AG04450 (cell line): ENCODE measurements at places on chromosomes 6 and 20.

DNA sequence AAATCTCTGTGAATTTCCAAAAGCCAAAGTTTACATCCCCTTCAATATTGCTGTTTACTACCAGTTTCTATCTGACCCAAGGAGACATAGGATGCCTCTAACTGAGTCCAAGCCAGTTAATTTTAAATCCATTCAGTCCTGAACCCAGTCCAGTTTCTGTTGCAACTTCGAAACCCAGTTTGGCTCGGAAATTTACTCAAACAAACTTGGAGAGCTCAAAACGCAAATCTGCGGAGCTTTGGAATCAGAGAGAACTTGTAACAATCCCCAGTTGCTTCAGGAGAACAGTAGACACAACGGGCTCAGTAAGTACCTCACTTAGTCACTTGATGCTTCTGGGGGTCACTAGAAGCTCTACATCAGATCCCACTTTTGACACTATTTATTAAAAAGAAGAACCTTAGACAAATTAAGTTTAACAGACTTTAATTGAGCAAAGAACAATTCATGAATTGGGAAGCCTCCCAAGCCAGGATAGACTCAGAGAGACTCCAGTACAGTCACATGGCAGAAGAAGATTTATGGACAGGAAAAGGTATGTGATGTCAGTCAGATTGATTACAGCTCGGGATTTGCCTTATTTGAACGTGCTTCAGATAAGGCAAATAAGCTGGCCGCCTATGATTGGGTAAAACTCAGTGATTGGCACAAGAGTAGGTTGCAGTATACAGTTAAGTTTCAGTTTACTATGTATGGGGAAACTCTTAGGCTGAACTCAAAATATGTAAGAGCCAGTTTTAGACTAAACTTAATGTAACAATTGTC is 118.0 kb downstream of the RFPL4B start:
- no peak for DNase-seq

DNA sequence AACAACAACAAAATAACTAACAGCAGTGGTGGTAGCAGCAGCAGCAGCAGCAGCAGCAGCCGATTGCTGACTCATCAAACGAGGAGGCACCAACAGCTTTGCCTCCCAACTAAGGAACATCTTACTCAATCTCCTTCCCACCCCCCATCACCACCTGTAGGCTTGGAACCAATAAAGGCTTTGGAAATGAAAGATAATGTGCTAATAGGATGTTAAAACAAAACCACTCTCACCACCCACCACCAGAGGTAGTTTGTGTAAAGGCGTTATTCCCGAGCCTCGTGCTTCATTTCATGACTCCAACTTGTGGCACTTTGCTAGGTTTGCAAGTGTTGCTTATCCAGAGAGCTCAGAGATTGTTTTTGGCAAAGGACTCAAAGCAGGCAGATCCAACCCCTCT is 346.5 kb downstream of the CD83 start:
- DNase-seq, result no peak

DNA sequence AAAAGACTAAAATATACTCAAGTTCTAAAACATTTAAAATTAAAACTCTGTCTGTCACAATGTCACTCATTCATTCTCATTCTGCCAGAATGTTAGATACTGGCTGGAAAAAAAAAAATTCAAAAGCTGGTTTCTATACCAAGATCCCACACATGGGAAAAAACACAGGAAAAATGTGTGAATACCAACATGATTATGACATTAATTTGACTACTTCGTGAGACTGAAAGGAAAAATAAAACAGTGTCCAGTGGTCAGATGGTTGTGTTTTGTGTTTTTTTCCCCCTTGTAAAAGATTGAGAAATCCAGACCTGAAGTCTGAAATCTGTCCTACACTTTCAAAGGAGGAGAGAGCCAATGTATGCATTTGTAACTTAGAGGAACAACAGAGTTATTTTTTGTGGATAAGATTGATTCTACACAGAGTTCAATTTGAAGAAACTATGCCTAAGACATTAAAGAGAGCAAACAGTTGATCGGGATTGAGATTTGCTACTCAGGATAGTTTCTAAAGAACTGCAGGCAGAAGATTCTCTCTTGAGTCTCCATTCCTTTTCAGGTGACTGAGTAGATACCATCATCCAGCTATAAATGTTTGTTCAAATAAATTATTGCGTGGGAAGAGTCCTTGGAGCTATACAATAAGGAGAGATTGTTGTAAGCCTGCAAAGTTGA is 39.2 kb upstream of the TXLNB start:
- DNase-seq, result no peak

GRCh38 chr6:14270925-14271788 is 153.6 kb downstream of the CD83 start:
- peak; percentile 20 for DNase-seq

DNA sequence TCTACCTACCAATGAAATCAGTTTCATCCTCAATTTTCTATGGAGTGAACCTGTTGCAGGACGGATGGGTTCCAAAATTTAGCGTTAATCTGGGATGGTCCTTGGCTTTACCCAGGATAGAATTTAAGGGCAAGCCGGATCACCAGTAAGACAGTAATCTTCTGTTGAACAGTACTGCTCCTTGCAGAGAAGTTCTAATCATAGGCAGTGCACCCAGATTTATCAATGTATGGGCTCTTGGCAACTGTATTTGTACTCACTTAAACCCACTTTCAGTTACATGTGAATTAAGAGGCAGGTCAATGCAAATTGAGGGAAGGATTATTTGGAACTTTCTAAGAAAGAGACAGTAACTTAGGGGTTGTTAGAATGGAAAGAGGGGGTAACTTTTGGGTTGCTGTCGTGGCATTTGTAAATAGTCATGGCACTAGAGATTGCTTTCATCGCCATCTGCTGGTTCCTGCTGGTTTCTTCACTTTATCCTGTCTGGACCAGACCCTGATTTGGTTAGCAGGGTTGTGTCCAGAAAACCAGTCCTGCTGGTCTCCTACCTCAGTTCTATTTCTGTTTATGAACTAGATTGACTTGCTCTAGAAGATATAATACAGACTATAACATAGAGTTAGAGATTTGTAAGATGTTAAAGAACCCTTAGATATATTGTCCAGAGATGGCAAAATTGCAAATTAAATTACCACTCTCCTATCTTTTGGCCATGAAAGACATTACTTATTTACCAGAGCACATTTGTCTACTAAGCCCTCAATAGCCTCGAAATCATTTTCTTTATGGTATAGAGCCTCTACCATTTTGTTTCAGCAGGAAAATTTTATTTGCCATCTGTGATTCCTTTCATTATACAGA is 646.3 kb downstream of the UTRN start:
- DNase-seq, result no peak

DNA sequence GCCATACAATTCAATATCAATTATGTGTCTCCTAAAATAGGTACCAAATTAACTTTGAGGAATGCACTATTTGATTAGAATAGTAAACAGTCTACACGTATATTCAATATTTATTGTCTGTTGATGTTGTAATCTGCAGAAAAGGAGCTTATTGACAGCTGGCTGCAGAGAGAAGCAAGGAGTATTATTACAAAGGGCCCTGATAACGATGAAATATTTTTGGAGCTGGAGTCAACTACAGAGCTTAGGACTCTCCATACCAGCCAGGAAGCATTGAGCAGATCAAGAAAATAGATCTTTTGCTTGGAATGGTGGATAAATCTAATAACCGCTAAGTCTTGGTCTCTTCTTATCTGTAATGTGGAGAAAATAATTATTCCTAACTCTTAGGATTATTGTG is 25.5 kb downstream of the ABRACL start:
- DNase-seq, result no peak

- DNase-seq, result no peak
Measured at GRCh38 chr6:157552820-157553485, 172.0 kb downstream of the ZDHHC14 start.

- DNase-seq, result peak; percentile 88
Measured at GRCh38 chr6:166619912-166620311, 7.1 kb downstream of the RPS6KA2 start.

GRCh38 chr6:16648003-16648402 is 113.3 kb downstream of the ATXN1 start:
- no peak for DNase-seq

GRCh38 chr6:52155791-52156576 is 30.2 kb upstream of the IL17A start:
- no peak for DNase-seq

DNA sequence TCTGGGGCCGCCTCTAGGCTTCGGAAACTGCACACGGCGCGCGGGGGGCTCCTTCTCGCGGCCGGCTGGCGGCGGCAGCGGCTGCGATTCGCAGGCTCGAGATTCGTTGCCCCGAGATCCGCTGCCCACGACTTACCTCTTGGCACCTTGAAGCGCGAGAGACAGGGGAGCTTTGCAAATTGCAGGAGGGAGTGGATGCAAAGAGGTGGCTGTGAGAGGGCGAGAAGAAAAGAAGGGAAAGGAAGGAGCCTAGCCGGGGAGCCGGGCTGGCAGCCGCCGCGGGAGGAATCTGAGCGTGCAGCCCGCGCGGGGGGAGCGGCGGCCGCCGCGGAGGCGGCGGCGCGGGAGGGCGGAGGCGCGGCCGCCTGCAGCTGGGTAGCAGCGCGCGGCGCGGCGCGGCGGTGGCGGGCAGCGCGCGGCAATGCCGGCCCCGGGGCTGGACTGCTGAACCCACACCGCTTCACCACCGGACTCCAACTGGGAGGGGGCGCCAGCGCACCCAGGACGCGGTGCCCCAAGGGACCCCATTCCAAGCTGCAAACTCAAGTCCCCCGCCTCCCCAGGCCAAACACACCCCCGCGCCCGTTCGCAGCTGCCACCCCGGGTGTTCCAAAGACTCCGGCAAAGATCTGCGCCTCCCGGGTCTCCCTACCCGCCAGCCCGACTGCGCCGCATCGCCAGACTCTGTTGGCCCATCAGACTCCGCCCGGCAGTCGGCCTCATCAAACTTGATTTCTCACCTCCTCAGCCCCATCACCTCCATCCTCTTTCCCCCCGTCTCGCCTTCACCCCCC is 44.2 kb upstream of the SUPT3H start:
- no peak for DNase-seq

DNA sequence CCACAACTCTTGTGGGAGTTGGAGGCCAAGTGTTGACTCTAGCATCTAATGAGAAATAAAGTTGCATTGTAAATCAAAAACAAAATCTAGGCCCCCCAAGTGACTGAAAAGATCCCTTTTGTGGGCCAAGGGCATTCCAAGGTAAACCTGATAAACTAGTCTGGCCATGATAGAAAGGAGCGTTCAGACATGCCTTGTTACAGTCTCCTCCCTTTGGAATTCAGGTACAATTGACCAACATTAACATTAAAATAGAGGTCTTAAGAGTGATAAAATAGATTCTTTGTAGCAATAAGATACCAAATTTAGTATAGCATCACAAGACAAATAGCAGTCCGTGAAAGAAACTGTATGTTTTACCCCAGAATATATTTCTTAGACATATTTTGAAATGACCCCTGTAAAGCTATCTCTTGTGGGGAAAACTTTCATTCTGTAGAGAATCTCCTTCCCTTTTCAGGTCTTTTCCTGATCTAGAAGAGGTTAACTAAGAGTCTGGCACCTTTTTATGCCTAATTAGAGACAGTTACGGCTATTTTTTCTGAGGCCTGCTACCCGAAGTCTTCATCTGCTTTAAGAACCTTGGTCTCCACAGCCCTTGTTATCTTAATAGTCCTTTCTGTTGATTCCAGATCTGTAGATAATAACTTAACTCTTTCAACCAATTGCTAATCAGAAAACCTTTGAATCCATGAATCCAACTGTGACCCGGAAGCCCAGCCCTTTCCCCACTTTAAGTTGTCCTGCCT is 495.4 kb upstream of the MMS22L start:
- DNase-seq, result no peak

DNA sequence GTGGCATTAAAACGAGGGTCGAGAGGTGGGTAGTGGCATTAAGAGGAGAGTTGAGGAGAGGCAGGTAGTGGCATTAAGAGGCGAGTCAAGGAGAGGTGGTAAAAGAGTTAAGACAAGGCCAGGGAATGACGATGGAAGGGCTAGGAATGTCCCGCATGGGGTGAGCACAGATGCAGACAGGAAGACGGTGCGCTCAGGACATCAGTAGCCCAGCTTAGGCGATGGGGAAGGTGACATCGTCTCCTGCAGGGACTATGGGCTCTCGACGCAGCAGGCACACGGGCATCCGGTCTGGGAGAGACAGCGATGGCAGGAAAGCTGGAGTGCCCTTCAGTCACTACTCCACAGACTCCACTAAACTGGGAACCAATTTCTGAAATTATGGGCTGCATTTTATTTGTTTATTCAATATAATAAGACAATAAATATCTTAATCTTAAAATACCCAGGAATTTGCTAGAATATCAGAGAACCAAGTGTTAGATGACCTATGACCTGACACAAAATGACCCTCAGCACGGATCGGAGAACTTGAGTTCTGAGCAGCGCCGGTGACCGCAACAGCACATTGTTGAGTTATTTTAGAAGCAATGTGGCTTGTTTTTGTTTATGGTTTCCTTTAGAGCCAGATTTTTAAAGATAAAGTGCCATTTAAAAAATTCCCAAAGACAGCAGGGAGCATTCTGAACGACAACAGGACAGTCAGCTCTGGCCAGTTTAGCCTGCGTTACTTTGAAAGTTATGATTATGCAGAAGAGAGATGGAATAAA is 177.7 kb downstream of the SMOC2 start:
- no peak for DNase-seq

DNA sequence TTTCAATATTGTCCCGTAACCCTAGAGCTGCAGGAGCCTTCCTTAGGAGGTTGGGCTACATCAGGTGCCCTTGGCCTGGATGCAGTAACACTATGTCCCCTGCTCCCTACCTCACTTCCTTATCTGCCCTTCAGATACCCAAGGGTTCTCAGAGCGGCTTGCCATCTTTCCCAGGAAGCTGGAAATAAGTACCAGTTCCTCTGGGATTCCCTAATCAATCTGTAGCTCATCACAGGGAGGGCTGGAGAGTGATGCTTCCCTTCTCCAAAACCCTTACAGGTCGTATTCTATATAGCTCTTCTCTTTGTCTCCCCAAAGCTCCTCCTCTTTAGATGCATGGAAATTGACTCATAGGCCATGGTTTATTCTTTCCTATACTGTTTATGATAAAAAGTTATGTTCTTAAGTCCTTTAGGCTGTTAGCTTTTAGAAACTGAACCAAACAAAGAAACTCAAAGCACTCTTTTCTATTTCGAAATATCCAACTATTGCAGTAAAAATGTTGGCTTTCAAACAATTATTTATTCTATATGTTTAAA is 4.2 kb downstream of the MYCT1 start:
- no peak for DNase-seq

GRCh38 chr6:51657491-51657890 is 429.9 kb downstream of the PKHD1 start:
- no peak for DNase-seq

- peak; percentile 11 for DNase-seq
Measured at GRCh38 chr6:159042003-159042825, 2.6 kb downstream of the TAGAP start.
